ENCODE measurements at places on chromosomes 2 and 18. TPM values are rescaled to one million over a fixed set of nuclear protein-coding genes. Genes with fewer than 3 reads are reported as not detected.

Gene UGT1A10
- total RNA-seq, result not detected

Gene HOXD13
- not detected for total RNA-seq

Gene TUBA3D
- total RNA-seq, result not detected

Gene CIDEA
- total RNA-seq, result 6.4 TPM

Gene SLC35F6
- total RNA-seq, result 64.1 TPM

Gene PID1
- under 0.01 TPM for total RNA-seq

Gene NMUR1
- not detected for total RNA-seq

Gene CFC1B
- total RNA-seq, result not detected

Gene MALL
- 130 TPM for total RNA-seq

Gene FABP1
- total RNA-seq, result not detected

Gene DNAJC5G
- 0.98 TPM for total RNA-seq

Gene ADD2
- 1.3 TPM for total RNA-seq

Gene LYG2
- total RNA-seq, result not detected

Gene XIRP2
- 0.33 TPM for total RNA-seq

Gene KATNAL2
- 0.98 TPM for total RNA-seq

Gene G6PC2
- total RNA-seq, result not detected

Gene STRADB
- 20.3 TPM for total RNA-seq
